ENCODE measurements at places on chromosomes 3 and 15.

DNA sequence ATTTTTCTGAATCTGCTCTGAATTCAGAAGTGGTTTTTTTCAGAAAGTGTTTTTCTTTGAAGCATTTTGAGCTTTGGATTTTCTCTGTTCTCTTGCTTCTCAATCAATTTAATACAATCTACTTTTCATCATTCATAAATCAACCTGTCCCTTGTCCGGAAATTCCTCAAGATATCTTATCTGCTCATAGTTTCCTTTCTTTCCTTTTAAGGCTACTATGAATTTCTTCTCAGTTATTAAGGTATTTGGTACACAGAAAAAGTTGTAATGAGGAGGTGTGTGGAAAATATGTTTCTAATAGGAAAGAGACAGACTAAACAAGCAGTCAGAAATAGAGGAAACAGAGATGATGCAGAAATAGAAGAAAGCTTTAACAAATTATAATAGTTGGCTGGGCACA lies 14.4 kb downstream of the CGGBP1 start:
- no peak for DNase-seq

DNA sequence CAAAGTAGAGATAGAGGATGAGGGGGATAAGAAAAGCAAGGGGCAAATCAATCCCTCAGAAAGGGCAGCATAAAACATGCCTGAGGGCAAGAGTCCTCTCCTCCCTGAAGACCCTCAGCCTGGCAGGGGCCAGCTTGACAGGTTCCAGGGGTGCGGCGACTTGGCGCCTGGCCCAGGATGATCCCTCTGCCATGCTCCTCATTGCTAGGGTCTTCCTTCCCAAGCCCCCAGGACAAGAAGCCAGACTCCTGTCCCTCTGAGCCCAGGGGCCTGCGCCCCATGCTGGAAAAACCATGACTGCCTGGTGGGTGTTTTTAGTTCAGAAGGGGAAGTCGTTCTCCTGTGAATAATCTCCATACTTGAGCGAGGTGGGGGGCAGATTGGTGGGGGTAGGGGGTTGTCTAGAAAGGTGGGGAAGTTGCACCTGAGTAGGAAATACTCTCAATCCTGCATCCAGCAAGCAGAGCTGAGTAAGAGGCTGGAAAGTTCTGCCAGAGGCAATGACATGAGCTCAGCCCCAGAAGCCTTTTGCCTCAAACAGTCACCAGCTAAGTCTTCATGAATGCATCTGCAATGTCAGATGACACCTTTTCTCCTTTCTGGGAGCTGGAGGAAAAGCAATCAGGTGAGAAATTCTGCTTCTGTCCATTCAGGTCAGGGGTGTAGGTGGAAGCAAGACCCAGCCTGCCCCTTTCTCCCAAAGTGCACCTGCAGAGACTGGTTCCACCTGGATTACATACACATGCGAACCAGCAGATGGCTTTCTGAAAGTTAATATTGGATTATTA lies 18.3 kb downstream of the SLC12A8 start:
- DNase-seq: no peak

DNA sequence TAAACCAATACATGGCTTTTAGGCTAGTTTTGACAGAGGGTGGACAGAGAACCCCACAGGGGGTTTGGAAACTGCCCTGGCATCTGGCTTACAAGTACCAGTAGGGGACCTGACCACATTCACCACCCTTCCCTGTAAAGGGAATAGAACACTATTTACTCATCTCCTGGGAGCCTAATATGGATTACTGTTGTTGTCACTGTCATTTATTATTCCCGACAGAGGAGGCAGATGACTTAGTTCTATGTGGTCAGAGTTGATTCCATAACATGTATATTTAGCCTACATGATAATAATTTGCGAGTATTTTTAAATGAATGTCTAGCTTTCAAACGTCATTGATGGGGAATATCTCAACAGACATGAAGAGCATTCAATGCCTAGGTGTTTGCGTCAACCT lies 15.9 kb downstream of the ZBTB38 start:
- no peak for DNase-seq

DNA sequence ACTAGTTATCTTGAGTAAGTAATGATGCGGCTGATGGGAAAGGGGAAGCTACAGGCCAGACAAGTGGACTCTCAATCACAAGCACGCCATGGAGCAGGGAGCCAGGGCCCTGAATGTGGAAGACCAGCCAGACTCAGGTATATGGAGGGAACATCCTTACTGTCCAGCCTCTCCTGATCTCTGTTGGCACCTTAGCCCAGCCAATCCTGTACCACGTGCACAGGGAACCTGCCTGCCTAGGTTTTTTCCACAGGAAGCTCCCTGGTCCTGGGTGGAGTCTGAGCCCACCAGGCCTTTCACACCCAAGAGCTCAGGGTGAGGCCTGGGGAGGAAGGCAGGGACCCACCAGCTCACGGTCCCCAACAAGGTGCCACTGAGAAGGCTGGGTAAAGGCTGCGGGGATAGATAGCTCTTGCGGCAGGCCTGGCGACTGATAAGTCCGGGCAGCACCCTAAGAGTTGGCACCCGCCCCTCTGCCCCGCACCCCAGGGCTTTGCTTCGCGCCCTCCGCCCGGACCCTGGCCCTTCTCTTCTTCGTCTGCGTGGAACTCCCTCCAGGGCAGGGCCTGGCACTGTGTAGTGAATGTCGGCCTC lies 933 bp upstream of the APEH start:
- no peak for DNase-seq

GRCh38 chr3:150936693-150937092 lies 31.5 kb upstream of the MINDY4B start:
- DNase-seq: no peak

- DNase-seq: peak; percentile 43
Measured at GRCh38 chr3:134883697-134884385, 88.8 kb downstream of the EPHB1 start.

DNA sequence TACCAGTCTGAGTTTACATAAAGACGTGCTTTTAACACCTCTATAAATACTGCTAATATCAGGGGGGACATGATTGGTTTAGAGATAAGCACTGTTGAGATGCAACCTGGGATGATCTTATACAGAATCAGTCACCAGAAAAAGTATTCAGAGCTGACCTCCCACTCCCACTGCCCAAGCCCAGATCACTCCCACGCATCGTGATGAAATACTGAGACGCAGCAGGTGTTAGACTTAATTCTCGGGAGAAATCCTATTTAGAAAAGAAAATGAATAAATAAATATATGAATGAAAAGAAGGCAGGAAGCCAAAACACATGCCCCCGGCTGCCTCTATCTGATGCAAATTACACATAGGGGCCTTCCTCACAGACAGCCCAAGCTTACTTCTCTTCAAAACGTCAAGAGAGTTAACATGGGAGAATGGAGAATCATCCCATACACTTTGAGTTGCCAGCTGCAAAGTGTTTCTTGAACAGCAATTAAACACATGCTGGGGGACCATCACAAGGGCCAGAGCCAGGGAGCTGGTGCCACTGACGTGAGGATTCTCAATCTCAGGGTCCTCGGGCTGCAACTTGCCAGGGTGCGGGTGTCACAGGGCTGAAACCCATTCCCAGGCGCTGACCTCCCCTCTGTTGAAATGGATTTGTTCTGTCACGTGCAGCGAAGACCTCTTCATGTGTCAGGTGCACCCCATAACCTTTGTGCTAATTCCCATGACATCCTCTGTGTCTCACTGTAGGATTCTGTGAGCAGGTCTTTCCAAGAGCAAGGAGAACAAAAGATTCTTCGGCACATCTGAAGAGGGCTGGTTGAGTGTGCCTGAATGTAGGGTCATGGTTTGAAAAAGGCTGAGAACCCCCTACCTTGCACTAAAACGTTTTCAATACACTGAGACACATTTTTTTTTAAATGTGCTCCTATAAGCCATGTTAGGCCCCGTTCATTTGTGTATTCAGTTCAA lies 764.2 kb upstream of the ARRDC4 start:
- no peak for DNase-seq

GRCh38 chr15:29687939-29688505 lies 134.2 kb downstream of the TJP1 start:
- no peak for DNase-seq

- DNase-seq: peak; percentile 81
Measured at GRCh38 chr3:12750658-12751071, 8.4 kb downstream of the TMEM40 start.

- DNase-seq: no peak
Measured at GRCh38 chr3:17877299-17877698, 134.9 kb upstream of the TBC1D5 start.

DNA sequence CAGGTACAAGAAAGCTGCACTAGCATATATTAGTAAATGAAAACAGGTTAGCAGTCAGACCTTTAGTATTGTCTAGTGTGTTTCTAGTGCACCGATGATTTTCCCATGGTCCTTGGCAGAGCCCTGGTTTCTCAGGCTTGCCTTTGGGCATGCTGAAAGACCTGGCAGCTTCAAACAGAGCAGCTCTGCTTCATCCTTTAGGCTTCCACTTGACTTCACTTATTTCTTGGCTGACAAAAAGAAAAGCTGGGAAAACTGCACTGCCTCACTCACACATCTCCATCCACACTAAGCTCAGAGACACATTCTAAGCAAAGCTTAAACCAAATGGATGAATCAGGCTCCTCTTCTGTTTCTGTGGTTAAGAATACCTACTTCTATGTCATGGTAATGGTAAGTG lies 374.8 kb upstream of the PDZRN3 start:
- peak; percentile 48 for DNase-seq

DNA sequence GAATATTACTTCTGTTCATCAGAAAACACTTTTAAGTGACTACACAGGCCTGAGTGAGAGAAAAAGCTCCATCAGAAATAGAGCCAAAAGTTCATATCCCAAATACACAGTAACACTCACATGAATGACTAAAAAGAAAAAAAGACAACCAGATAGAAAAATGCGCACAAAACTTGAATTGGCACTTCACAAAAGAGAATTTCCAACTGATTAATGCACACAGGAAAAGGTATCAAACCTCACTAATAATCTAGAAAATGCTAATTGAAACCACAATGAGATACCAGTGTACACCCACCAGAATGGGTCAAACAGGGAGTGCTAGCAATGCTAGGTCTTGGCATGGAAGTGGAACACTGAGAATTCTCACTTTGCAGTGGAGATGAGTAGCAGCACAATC lies 78.6 kb downstream of the HERC2 start:
- DNase-seq: no peak

- no peak for DNase-seq
Measured at GRCh38 chr3:29561651-29562149, 280.8 kb downstream of the RBMS3 start.

DNA sequence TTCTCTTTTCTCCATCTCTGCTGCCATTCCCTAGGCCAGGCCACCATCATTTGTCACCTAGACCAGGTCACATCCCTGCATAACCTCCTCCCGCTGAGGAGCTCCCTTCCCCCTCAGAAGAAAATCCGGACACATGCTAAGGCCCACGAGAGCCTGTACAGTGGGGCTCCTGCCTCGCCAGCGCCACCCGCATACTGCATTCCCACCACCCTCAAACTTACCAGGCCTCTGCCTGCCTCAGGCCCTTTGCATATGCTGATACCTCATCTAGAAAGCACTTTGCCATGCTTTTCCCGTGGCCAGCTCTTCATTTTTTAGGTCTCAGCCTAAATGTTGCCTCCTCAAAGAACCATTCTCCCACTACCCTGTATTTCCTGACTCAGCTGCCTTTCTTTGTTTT lies 220.1 kb upstream of the CTDSPL start:
- DNase-seq: no peak

- DNase-seq: no peak
Measured at GRCh38 chr3:189652042-189652441, 20.9 kb downstream of the TP63 start.

- DNase-seq: no peak
Measured at GRCh38 chr15:81473177-81473576, 99.2 kb upstream of the TMC3 start.

GRCh38 chr3:34283751-34284150 lies 485.3 kb downstream of the PDCD6IP start:
- DNase-seq: no peak

- DNase-seq: peak; percentile 36
Measured at GRCh38 chr15:99507504-99508310, 58.1 kb upstream of the MEF2A start.

DNA sequence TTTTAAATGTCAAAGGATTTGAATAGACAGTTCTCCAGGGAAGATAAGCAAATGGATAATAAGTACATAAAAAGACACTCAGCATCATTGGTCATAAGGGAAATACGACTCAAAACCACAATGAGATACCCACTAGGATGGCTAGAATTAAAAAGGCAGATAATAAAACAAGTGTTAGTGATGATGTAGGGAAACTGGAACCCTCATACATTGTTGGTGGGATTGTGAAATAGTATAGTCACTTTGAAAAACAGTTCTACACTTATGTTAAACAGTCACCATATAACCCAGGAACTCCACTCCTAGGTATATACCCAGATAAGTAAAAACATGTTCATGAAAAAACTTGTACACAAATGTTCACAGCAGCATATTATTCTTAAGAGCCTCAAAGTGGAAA lies 72.5 kb downstream of the GPR156 start:
- DNase-seq: no peak

DNA sequence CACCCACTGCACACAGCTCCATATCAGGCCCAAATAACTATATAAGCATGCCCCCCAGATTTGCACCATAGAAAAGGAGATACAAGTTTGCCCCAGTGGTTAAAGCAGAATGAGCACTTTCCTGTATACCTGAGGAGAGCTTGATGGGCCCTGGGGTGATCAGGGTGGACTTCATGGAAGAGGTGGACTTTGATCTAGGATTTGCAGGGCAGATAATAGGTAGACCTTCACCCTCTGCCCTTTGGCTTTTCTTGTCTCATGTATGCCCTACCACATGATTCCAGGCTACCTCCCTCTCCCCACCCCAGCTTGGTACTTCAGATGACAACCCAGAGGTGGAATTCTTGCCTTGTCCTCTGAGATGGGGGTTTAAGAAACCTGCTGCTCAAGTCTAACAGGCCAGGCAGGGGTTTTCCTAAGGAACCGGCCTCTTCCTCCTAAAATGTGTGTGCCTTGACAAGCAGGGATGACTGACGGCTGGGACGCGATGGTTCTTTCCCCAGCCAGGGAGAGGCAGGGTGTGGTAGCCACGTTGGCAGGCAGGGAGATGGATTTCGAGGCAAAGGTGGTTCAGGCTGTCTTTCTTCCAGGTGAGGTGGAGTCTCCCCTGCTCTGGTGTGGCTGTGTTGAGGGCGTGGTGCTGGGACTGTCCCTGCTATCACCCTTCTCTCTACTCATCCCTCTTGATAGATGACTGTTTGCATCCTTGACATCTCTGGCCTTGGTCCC lies 6.6 kb upstream of the RHCG start:
- no peak for DNase-seq

GRCh38 chr3:26307192-26307591 lies 315.4 kb upstream of the LRRC3B start:
- no peak for DNase-seq
